ENCODE measurements at places on chromosomes 3 and 15.

GRCh38 chr15:89556413-89557262, 18.6 kb upstream of the TICRR start:
- peak; percentile 77 for DNase-seq

DNA sequence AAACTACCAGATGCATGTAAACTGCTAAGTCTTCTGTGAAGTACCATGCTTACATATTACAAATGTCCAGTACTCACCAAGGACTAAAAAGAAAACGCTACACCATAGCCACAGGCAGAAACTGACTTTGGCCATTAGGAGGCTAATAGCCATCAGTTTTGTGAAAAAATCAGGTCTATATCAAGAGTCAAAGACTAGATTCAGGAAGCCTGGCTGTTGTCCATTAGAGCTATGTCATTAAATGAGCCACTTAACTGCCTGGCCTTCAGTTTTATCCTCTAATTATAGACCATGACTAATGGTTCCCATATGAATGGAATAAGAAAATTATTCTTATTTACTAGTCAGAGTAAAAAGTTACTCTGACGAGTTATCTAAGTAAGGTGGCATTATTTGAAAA, 144.1 kb downstream of the VPS13C start:
- DNase-seq: no peak

- no peak for DNase-seq
Observed at GRCh38 chr3:55895897-55896566, 408.9 kb upstream of the WNT5A start.

DNA sequence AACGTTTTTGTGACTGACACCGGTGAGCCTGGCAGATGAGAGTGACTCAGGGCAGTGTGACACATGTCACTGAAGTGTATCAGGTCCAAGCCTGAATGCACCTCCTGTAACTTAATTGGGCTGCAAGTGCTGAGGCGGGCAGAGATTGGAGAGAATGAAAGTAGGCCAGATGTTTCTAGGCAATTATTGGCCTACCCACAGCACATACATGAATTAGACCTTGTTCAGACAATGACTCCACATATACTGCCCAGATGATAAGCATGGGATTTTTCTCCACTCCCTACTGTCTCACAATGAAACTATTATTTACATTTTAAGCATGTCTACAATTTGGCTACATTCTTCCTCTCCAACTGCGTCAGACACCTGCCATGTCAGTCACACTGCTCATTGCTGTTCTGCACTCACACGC, 187.3 kb upstream of the ZNF385D start:
- DNase-seq: no peak

- DNase-seq: no peak
Observed at GRCh38 chr3:125356140-125357026, 18.7 kb downstream of the ZNF148 start.

GRCh38 chr15:75114327-75114726, 87.4 kb upstream of the C15orf39 start:
- no peak for DNase-seq

GRCh38 chr3:112403103-112403502, 70.1 kb downstream of the CD200 start:
- DNase-seq: no peak

DNA sequence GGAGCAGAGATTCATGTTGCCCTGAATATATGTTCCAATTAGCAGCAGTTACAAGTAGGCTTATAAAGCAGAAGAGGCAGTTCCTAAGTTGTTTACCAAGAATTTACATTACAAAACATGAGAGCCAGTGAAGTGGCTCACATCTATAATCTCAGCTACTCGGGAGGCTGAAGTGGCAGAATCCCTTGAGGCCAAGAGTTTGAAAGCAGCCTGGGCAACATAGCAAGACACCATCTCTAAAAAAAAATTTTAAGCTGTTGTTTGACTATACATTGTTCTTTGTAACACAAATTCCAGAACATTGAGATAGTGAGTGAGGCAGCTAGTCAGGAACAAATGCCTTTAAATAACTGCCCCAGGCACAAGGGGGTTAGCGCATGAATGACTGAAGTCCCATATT, 10.3 kb upstream of the ZMAT3 start:
- no peak for DNase-seq

- DNase-seq: no peak
Observed at GRCh38 chr3:10757821-10758130, 58.3 kb upstream of the SLC6A11 start.

GRCh38 chr15:60999771-61000170, 229.3 kb downstream of the RORA start:
- DNase-seq: no peak

GRCh38 chr15:40550341-40551037, 14.4 kb downstream of the CCDC32 start:
- DNase-seq: no peak

- peak; percentile 61 for DNase-seq
Observed at GRCh38 chr3:102200126-102200525, 234.7 kb upstream of the ZPLD1 start.

- DNase-seq: peak; percentile 24
Observed at GRCh38 chr15:90650117-90650955, 66.8 kb upstream of the BLM start.

- DNase-seq: no peak
Observed at GRCh38 chr3:52844290-52844975, 9.6 kb upstream of the MUSTN1 start.

DNA sequence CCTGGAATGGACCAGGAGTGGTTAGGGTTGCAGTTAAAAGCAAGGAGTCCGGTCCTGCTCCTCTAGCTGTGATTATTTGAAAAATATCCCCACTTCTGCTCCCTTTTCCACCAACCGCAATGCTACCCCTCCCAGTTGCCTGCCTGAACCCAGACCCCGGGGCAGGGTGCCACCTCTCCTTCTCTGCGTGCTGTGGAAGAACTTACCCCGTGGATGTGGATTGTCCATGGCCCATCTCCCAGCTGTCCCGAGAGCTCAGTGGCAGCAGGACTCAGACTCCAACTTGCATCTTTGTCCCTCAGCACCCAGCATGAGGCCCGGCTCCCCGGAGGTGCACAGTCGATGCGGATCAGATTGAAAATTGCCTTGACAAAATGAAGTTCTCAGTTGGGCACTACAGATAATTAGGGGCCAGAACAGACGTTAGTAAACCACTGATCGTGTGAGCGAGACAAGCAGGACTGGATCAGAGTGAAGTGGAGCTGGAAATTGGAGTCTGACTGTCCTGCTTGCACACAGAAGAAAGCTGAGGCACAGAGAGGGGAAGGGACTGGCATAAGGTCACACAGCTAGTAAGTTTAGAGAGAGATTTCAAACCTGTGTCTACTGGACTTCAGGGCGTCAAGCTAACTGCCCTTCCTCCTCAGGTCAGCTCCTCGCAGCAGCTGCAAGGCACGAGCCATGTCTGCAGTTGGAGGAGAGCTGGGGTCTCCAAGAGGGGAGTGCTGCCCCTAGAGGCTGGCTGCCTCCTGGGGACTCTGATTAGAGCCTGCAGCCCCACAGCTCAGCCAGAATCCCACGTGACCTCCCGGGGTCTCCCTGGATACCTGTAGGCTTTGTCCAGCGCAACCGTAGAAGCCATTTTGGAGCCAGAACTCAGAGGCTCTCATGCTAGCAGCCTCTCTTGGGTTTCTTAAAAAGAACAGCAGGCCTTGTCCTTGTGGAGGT, 14.7 kb downstream of the SLC6A1 start:
- no peak for DNase-seq

- DNase-seq: no peak
Observed at GRCh38 chr3:76352051-76352450, 566.7 kb upstream of the ZNF717 start.

GRCh38 chr3:37463163-37463562, 288.8 kb upstream of the LRRFIP2 start:
- no peak for DNase-seq

DNA sequence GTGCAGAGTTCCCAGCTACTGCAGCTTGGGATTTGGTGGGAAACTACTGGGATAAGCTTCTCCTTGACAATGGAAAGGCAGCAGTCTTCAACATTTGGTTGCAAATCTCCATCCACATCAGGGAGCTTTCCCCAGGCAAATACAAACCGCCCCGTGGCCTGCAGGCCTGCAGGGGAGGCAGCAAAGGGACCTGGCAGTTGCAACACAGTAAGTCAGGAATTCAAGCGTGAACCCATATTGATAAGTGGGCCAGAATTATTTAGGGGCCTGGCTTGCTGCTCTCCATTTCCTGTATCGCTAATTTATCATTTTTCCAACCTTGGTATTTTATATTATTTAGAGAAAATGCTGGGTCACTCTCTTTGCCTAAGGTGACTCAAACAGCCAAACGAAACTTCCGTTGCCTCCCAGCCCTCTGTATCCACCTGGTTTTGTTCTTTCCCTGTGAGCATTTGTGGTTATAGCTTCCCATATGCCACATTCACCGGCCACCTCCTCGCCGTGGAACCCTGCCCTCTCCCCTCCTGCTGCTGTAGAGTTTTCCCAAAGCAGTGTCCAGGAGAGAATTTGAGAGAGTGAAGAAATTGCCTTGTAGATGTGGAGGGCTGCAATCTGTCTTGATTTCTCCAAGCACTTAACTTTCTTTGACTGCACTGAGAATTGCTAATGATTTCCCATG, 34.8 kb downstream of the B3GALNT1 start:
- no peak for DNase-seq

- DNase-seq: no peak
Observed at GRCh38 chr3:147119989-147120388, 286.4 kb downstream of the ZIC4 start.

GRCh38 chr15:51117270-51117669, 22.6 kb upstream of the TNFAIP8L3 start:
- DNase-seq: peak; percentile 40

GRCh38 chr15:40338041-40338657, 2.6 kb downstream of the CCDC9B start:
- DNase-seq: peak; percentile 64

GRCh38 chr3:194069421-194070219, 66.3 kb upstream of the HES1 start:
- DNase-seq: no peak
